Spleen (tissue), 13 donors: ENCODE measurements at places on chromosomes 2 and 18. TPM values are rescaled to one million over a fixed set of nuclear protein-coding genes. Genes with fewer than 3 reads are reported as not detected.
A peak's percentile ranks its signal among the peaks of the same experiment; 100 is the strongest.

- DNase-seq: no peak
Observed at GRCh38 chr2:111917106-111917505, 18.7 kb downstream of the MERTK start.

- DNase-seq: no peak
Observed at GRCh38 chr2:47459021-47459420, 56.1 kb downstream of the MSH2 start.

GRCh38 chr2:159516241-159516758 is 100.0 kb downstream of the BAZ2B start:
- DNase-seq: no peak

DNA sequence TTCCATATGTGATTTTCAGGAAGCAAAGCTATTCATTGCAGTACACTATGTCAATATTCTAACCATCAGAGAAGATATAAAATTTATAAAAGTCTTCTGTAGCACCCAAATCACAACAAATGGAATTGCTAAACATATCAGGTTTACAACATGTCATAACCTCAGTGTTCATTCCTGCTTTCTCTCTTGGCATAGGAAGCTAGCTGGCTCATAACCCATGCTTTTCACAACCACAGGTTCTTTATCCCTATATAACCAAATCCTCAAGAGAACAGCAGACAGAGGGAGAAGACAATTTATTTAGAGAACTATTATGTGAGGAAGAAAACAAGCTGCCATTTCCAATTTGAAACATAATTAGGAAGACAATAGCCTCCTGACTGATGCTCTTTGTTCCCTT is 997.0 kb upstream of the ACVR2A start:
- no peak for DNase-seq

- no peak for DNase-seq
Observed at GRCh38 chr18:62187543-62188510, 772 bp downstream of the RELCH start.

DNA sequence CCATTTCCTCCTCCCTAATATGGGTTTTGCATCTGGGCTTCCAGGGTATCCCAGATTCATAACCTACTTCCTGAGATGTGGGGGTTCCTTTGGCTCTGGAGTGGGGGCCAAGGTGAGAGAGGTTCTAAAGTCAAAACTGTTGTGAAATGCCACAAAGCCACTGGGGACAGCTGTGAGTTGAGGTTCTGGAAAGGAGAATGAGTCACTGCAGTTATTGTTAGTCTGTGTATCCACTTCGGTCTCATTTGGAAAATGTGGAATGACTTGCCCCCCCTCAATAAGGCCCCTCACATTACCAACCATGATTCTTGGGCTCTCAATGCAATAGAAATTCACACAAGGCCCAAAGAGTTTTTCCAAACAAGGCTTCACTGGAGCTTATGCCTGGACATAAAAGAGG is 51.1 kb upstream of the LGALSL start:
- DNase-seq: no peak

GRCh38 chr2:179558010-179558934 is 293.6 kb upstream of the SESTD1 start:
- no peak for DNase-seq

- no peak for DNase-seq
Observed at GRCh38 chr2:176503776-176504175, 234.5 kb downstream of the MTX2 start.

GRCh38 chr2:20205069-20205468 is 19.9 kb downstream of the SDC1 start:
- no peak for DNase-seq

- no peak for DNase-seq
Observed at GRCh38 chr2:196435189-196435588, 204.3 kb upstream of the CCDC150 start.

- DNase-seq: no peak
Observed at GRCh38 chr2:171146633-171147032, 14.1 kb downstream of the TLK1 start.

- no peak for DNase-seq
Observed at GRCh38 chr2:239736358-239737143, 288.6 kb downstream of the NDUFA10 start.

- DNase-seq: no peak
Observed at GRCh38 chr18:57561728-57562423, 24.6 kb downstream of the FECH start.

DNA sequence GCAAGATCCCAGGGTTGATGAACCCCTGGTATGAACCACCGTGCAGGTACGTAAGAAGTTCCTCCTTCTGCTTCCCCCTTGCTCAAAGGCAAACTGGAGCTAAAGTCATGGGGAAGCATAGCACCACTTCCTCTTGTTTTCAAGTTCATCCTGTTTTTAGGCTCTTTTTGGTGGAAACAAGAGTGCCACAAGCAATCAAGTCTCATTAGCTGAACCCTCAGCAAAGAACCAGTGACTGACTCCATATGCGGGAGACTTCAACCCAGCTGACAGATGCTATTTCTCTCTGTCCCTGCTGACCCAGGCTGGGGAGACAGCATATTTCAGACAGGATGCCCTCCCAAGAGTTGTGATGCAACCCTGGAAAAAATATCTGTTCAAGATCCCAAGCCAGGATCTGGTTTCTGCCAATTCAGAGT is 47.7 kb downstream of the BCL2 start:
- no peak for DNase-seq

DNA sequence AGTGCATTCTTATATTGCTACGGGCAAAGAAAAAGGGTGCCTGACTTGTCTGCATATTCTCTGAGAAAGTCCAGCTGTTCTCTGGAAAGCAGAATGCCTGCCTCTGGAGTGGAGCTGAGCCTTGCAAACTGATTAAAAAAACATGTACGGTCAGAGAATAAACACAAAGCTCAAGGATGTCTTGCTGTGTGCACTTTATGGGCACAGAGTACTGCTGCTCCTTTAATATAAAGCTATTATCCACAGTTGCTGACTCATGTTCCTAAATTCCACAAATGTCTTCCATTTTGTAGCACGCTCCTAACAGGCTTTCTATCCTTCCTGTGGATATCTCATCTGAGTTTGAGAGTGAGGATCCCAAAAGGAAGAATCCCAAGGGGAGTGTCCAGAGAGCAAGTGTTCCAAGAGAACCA is 229.0 kb downstream of the MREG start:
- DNase-seq: no peak

DNA sequence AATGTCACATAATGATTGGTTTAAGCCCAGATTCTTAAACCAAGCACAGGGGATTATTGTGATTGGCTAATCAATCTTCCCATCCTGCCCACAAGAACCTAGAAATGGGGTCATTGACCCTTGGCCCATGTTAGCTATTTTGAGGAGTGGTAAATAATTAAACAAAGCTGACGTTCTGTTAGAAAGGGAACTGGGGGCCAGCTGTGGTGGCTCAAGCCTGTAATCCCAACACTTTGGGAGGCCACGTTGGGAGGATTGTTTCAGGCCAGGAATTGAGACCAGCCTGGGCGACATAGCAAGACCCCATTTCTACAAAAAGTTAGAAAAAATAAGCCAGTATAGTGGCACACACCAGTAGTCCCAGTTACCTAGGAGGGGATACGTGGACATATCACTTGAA is 37.8 kb upstream of the PTPN4 start:
- DNase-seq: no peak

DNA sequence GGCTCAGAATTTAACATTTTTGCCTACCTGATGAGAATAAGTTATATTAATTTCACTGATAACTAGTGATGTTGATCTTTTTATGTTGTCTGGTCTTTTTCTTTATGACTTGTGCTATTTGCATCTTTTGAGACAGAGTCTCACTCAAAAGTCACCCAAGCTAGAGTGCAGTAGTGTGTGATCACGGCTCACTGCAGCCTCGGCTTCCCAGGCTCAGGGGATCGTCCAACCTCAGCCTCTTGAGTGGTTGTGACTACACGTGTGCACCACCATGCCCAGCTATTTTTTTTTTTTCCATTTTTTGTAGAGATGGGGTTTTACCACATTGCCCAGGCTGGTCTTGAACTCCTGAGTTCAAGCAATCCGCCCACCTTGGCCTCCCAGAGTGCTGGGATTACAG is 7.5 kb downstream of the SMCHD1 start:
- DNase-seq: peak; percentile 71

GRCh38 chr18:35514283-35514682 is 16.5 kb upstream of the INO80C start:
- DNase-seq: no peak

- no peak for DNase-seq
Observed at GRCh38 chr18:57440331-57441070, 5.3 kb downstream of the ONECUT2 start.

- no peak for DNase-seq
Observed at GRCh38 chr2:7436096-7436906, 519.1 kb downstream of the RNF144A start.

DNA sequence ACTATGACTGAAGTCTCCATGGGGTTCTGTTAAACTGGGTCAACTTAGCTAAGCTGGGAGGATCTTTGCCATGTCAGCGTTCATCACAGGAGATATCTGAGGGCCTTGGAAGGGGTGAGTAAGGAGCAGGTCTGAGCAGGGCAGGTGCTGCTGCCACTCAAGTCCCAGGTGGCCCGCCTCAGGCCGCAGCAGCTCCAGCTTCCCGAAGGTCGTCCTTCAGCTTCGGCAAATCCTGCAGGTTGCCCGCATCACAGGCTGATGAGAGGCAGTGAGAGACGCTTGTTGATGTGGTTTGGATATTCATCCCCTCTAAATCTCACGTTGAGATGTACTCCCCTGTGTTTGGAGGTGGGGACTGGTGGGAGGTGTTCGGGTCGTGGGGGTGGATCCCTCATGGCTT is 166.6 kb downstream of the VAPA start:
- DNase-seq: no peak

Gene GKN1
- not detected for total RNA-seq

Gene NTSR2
- not detected for total RNA-seq

Gene PLGLB2
- total RNA-seq: 17.0 TPM

Gene KCNS3
- 0.80 TPM for total RNA-seq

Gene FER1L5
- total RNA-seq: 0.13 TPM

Gene C2orf72
- total RNA-seq: not detected

Gene ALPI
- not detected for total RNA-seq

Gene MOCOS
- 1.0 TPM for total RNA-seq

Gene PJVK
- 1.0 TPM for total RNA-seq

Gene EGR4
- not detected for total RNA-seq

Gene TMEM247
- total RNA-seq: not detected

Gene PRKAG3
- total RNA-seq: not detected

Gene CEBPZOS
- 28.5 TPM for total RNA-seq

Gene PFN4
- not detected for total RNA-seq

Gene PAX8
- 0.34 TPM for total RNA-seq

Gene LHCGR
- total RNA-seq: not detected

Gene LDLRAD4
- total RNA-seq: 80.8 TPM

Gene HRH4
- 0.67 TPM for total RNA-seq
